ENCODE measurements at places on chromosomes 5 and 9. TPM values are rescaled to one million over a fixed set of nuclear protein-coding genes. Genes with fewer than 3 reads are reported as not detected.

The IL3 gene
- not detected for total RNA-seq

The GABRP gene
- 0.35 TPM for total RNA-seq

The FOXD4L4 gene
- 0.19 TPM for total RNA-seq

The C9orf43 gene
- 0.35 TPM for total RNA-seq

The NOXA1 gene
- total RNA-seq: 0.92 TPM

The NUDT12 gene
- total RNA-seq: 13.8 TPM

The DNAJA1 gene
- total RNA-seq: 77.1 TPM

The IFNB1 gene
- total RNA-seq: not detected

The SLC6A3 gene
- total RNA-seq: not detected

The PCDHA7 gene
- total RNA-seq: not detected

The SEMA6A gene
- total RNA-seq: 1.2 TPM

The S100Z gene
- total RNA-seq: not detected

The SDHA gene
- 93.1 TPM for total RNA-seq

The CEMIP2 gene
- 30.8 TPM for total RNA-seq

The CTSV gene
- 45.5 TPM for total RNA-seq

The LPAR1 gene
- total RNA-seq: 22.9 TPM

Measured in airway epithelial cell (primary cell).